ENCODE measurements at places on chromosomes 7 and 10.

DNA sequence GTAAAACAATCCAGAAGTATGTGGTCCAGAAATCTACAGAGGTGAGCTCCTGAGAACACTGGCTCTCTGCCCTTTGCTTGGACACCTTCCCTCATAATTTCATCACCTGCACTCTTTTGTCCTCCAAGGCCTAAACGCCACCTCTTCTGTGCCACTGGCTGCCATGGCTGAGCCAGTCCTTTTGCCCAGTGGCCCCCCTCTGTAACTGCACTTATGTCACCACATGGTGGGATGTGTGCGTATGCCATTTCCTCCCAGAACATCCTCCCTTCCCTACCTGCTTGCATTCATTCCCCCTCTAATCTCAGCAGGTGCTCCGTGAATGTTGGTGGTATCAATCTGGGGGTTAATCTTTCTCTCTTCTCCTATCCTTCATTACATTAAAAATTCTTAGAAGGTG lies 17.3 kb upstream of the DUSP5 start:
- DNase-seq: no peak

- no peak for DNase-seq
Observed at GRCh38 chr10:78455236-78455635, 421.6 kb downstream of the RPS24 start.

GRCh38 chr10:59206204-59206720 lies 29.8 kb downstream of the PHYHIPL start:
- no peak for DNase-seq

- DNase-seq: no peak
Observed at GRCh38 chr7:110317541-110318265, 773.2 kb upstream of the LRRN3 start.

GRCh38 chr7:156898938-156899337 lies 6.0 kb upstream of the LMBR1 start:
- DNase-seq: no peak

- no peak for DNase-seq
Observed at GRCh38 chr7:105230486-105230885, 158.2 kb downstream of the SRPK2 start.

DNA sequence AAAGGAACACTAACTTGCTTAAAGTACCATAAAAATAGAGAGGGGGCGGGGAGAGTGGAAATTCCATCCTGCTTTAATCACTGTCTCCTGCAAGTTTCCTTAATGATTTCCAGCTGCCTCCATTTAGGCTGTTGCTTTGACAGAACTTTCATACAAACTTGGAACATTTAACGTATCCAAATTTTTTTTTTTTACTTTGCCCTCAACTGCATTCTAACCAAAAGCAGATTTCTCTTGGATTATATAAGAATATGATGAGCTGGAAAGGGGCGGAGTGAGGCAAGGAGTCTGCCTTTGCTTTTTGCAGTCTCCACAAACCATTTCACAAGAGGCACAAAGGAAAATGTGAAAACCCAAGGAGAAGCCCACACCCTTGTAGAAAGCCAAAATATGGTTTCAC lies 46.6 kb upstream of the COL1A2 start:
- DNase-seq: no peak

DNA sequence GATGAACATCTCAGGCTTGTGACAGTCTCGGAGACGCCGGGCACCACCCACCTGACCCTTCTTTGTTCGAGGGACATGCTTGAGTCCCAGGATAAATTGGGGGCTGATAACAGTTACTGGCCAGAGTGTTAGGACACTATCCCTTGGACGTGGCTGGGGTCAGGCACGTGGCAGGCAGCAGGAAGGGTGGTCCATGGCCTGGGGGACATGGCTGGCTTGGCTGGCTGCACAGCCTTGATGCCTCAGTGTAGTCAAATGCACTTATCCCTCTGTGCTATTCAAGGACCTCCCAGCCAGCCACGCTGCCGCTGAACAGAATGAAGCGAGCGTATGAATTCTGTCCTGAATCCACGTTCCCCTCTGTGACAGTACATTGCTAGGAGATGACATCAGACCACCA lies 662.0 kb upstream of the FOXK1 start:
- DNase-seq: no peak

DNA sequence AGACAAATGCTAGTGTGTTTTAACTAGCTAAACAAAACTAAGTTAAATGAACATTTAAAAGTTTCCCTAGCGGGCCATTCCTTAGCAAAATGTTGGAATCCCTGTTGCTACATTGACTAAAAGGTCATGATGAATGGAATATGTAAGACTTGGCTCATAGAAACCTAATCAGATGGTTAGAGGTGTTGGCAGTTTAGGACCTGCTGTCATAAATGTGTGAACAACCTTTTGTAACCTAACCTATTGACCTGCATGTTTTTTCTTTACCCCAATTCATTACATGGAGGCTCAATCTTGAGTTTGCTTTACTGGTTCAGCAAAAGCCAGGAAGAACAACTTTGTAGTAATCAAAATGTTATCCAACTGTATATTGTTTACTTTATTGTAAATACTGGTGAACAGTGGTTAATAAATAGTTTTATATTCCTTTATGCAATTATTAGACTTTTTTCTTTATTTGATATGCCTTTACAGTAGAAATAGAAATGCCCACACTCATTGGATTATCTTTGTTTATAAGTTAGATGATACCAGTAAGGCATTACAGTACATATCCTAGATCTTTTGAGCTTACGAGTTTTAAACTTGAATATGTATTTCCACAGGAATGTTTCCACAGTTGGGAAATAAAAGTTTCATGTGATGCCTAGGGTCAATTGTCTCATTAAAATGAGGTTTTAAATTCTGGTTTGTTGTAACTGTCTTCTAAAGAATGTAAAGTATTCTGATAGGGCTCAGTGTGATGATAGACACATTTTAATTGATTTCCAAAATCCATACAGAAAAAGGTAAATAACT lies 11.6 kb downstream of the CBX3 start:
- DNase-seq: no peak

- DNase-seq: no peak
Observed at GRCh38 chr10:69738071-69738470, 63.6 kb upstream of the COL13A1 start.

GRCh38 chr10:11235771-11236170 lies 218.1 kb downstream of the CELF2 start:
- DNase-seq: no peak

DNA sequence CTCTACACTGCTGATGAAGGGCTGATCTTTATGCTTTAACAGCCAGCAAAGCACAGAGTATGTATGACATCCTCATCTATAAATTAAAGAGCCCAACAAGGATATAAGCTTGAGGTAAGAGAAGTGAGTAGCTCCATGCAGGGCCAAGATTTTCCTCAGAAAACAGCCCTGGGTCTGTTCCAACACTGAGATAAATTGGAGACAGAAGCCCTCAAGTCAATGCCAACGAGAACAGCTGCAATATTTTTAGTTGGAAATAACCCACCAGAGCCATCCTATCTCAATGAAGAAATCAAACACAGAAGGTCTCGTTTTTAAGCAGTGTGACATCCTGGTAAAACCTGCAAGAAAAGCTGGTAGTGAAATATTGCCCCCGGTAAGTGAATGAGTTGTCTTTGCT lies 297.0 kb upstream of the AUTS2 start:
- DNase-seq: no peak

- no peak for DNase-seq
Observed at GRCh38 chr7:40882071-40882658, 747.4 kb downstream of the SUGCT start.

- no peak for DNase-seq
Observed at GRCh38 chr7:21671859-21672258, 129.0 kb downstream of the DNAH11 start.

- no peak for DNase-seq
Observed at GRCh38 chr10:120949609-120950031, 98.5 kb downstream of the WDR11 start.

GRCh38 chr7:33654676-33655075 lies 250.7 kb upstream of the BMPER start:
- DNase-seq: no peak

All from midbrain (tissue), 1 donor.